GM23248 (cell line): ENCODE measurements at places on chromosomes 7 and 10. TPM values are rescaled to one million over a fixed set of nuclear protein-coding genes. Genes with fewer than 3 reads are reported as not detected.
A peak's percentile ranks its signal among the peaks of the same experiment; 100 is the strongest.

GGCT gene
- 31.3 and 40.0 TPM in 2 replicates for total RNA-seq

EBLN1 gene
- not detected in 2 replicates for total RNA-seq

RTKN2 gene
- total RNA-seq = under 0.01 and 0.11 TPM in 2 replicates

CLDN4 gene
- total RNA-seq = not detected in 2 replicates

VSTM2A gene
- not detected in 2 replicates for total RNA-seq

CNTNAP2 gene
- total RNA-seq = not detected in 2 replicates

GIMAP1 gene
- total RNA-seq = not detected in 2 replicates

SLC16A9 gene
- not detected in 2 replicates for total RNA-seq

GRCh38 chr10:112911206-112911605, 38.8 kb upstream of the TCF7L2 start:
- H3K27me3 ChIP-seq = no peaks in the 10 kb centered on the region
- no peak overlapping the region for H3K4me3 ChIP-seq
- peaks cover 7% of the 10 kb centered on the region; the same call in 1 of the 2 replicates for H3K4me1 ChIP-seq
- no peak overlapping the region for H3K27ac ChIP-seq
- no peaks in the 10 kb centered on the region for H3K36me3 ChIP-seq

- no peak overlapping the region for H3K4me3 ChIP-seq
- peak; percentile 24 for DNase-seq
- no peaks in the 10 kb centered on the region for H3K36me3 ChIP-seq
- H3K4me1 ChIP-seq = peaks cover 53% of the 10 kb centered on the region
- H3K27me3 ChIP-seq = no peaks in the 10 kb centered on the region
Measured at GRCh38 chr7:14762561-14762960, 140.0 kb downstream of the DGKB start.

GRCh38 chr10:88110822-88111221, 247.4 kb downstream of the PTEN start:
- H3K36me3 ChIP-seq = no peaks in the 10 kb centered on the region
- H3K4me1 ChIP-seq = peaks cover 19% of the 10 kb centered on the region
- H3K4me3 ChIP-seq = no peak overlapping the region
- H3K27ac ChIP-seq = peak overlapping the region; percentile 21; the same call in 1 of the 2 replicates

DNA sequence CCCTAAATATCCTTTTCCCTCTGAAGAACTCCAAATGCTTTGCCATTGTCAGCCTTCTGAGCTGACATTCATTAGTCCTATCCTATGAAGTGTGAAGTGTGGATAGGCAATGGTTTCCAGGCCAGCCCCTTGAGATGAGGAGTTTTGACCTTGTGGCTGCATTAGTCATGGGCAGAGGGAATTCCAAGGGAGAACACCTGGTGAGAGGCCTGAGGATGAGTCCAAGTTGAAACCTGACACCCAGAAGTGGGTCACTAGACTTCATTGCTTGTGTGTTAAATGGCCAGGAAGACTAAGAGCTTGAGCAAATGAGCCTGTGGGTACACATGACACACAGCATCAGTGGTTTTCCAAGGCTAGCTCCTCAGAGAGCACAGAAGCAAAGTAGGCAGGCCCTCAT, 260.8 kb downstream of the SKAP2 start:
- H3K36me3 ChIP-seq = no peaks in the 10 kb centered on the region
- H3K4me1 ChIP-seq = no peaks in the 10 kb centered on the region
- no peak overlapping the region for H3K4me3 ChIP-seq
- H3K27ac ChIP-seq = no peak overlapping the region
- H3K27me3 ChIP-seq = peaks cover 18% of the 10 kb centered on the region

DNA sequence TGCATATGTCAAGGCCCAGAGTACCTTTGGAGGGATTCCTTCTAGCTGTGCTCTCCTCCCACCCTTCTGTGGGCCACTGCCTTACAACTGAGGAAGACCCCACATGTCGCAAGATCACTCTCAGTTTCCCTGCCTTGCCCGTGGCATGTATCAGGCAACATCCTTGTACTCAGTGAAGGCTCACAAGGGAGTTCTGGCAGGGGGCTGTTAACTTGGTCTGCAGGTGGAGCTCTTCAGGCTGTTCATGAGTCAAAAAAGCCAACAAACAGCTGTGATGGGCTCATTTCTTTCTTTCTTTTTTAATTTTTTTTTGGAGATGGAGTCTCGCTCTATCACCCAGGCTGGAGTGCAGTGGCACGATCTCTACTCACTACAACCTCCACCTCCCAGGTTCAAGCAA, 513.0 kb upstream of the ANKRD30A start:
- no peak overlapping the region for H3K27ac ChIP-seq
- no peaks in the 10 kb centered on the region for H3K36me3 ChIP-seq
- peaks cover 9% of the 10 kb centered on the region; the same call in 1 of the 2 replicates for H3K4me1 ChIP-seq
- H3K27me3 ChIP-seq = no peaks in the 10 kb centered on the region
- DNase-seq = no peak
- no peak overlapping the region for H3K4me3 ChIP-seq

GRCh38 chr10:61958311-61958710, 56.8 kb downstream of the ARID5B start:
- H3K27ac ChIP-seq = no peak overlapping the region
- peaks cover 10% of the 10 kb centered on the region; the same call in 1 of the 2 replicates for H3K4me1 ChIP-seq

GRCh38 chr7:130941322-130942210, 207.6 kb upstream of the KLF14 start:
- peak overlapping the region; percentile 67 for H3K27ac ChIP-seq
- H3K36me3 ChIP-seq = peaks cover 49% of the 10 kb centered on the region
- peaks cover 90% of the 10 kb centered on the region for H3K4me1 ChIP-seq
- no peaks in the 10 kb centered on the region for H3K27me3 ChIP-seq

GRCh38 chr7:157545681-157546060, 208.9 kb downstream of the DNAJB6 start:
- H3K27me3 ChIP-seq = no peaks in the 10 kb centered on the region
- no peaks in the 10 kb centered on the region for H3K4me1 ChIP-seq
- no peak for DNase-seq
- no peak overlapping the region for H3K4me3 ChIP-seq
- no peaks in the 10 kb centered on the region for H3K36me3 ChIP-seq
- no peak overlapping the region for H3K27ac ChIP-seq

GRCh38 chr10:124125305-124126116, 32.1 kb upstream of the CHST15 start:
- peak; percentile 51 for DNase-seq
- H3K27ac ChIP-seq = no peak overlapping the region
- no peaks in the 10 kb centered on the region for H3K27me3 ChIP-seq
- H3K36me3 ChIP-seq = no peaks in the 10 kb centered on the region
- no peaks in the 10 kb centered on the region for H3K4me1 ChIP-seq

- H3K27ac ChIP-seq = no peak overlapping the region
- H3K4me3 ChIP-seq = no peak overlapping the region
- H3K36me3 ChIP-seq = no peaks in the 10 kb centered on the region
- no peaks in the 10 kb centered on the region for H3K4me1 ChIP-seq
Measured at GRCh38 chr7:12633582-12633981, 53.9 kb upstream of the ARL4A start.

DNA sequence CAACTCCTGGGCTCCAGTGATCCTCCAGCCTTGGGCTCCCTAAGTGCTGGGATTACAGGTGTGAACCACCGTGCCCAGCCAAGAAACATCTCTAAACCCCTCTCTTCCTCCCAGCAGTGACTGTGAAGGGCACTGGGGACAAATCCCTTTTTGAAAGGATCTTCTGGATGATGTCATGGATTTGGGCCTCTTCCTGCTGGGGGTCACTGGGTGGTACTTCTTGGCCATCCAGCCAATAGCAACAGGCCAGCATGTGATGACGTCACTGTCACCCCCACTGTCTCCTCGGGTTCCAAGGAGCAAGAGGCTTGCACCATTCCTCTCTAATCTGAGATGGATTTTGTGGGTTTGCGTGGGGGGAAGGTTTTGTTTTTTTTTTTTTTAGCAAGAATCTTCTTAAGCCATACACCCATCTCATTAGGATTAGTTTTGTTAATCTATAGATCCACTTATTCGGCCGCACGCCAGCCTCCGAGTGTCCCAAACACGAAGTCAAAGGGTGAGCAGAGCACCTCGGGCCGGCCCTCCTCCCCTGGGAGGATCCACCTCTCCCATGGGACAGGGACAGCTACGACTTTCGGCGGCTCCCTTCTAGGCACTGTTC, 29.4 kb upstream of the TNRC18 start:
- H3K36me3 ChIP-seq = no peaks in the 10 kb centered on the region
- H3K4me1 ChIP-seq = no peaks in the 10 kb centered on the region
- DNase-seq = peak; percentile 59
- H3K27ac ChIP-seq = no peak overlapping the region

GRCh38 chr7:132140341-132140740, 435.9 kb downstream of the PLXNA4 start:
- H3K27me3 ChIP-seq = no peaks in the 10 kb centered on the region
- peaks cover 26% of the 10 kb centered on the region for H3K4me1 ChIP-seq
- peak; percentile 33 for DNase-seq
- no peaks in the 10 kb centered on the region for H3K36me3 ChIP-seq
- peak overlapping the region; percentile 7; the same call in 1 of the 2 replicates for H3K27ac ChIP-seq
- no peak overlapping the region for H3K4me3 ChIP-seq

GRCh38 chr7:17685141-17685540, 255.2 kb downstream of the SNX13 start:
- no peak overlapping the region for H3K27ac ChIP-seq
- peaks cover 48% of the 10 kb centered on the region for H3K4me1 ChIP-seq
- H3K27me3 ChIP-seq = no peaks in the 10 kb centered on the region
- H3K4me3 ChIP-seq = no peak overlapping the region
- DNase-seq = no peak
- H3K36me3 ChIP-seq = no peaks in the 10 kb centered on the region

DNA sequence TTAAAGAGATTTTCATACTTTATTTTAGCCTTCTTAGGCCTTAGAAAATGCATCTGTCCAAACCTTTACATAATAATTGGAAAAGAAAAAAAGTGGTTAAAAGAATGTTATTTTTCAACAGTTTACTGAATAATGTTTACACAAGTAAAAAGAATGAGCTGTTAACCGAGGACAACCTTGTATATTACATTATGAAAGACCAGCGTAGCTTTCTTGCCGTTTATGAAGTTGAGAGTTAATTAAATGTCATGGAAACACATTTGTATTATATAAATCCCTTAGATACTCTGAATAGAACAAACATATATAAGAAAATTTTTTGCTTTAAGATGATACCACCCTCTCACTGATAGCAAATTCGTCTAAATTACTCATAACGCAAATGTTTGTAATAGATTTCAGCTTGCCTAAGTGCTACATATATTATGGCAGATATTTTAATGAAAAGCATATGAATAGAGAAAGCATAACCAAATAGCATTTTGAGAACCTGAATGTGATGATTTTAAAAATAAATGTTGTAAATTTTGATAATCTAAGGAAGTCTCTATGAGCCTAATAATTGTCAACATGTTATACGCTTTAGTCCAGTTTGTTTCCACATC, 9.1 kb downstream of the CACNB2 start:
- H3K27ac ChIP-seq = no peak overlapping the region
- DNase-seq = no peak
- H3K4me3 ChIP-seq = no peak overlapping the region
- no peaks in the 10 kb centered on the region for H3K27me3 ChIP-seq
- no peaks in the 10 kb centered on the region for H3K4me1 ChIP-seq

DNA sequence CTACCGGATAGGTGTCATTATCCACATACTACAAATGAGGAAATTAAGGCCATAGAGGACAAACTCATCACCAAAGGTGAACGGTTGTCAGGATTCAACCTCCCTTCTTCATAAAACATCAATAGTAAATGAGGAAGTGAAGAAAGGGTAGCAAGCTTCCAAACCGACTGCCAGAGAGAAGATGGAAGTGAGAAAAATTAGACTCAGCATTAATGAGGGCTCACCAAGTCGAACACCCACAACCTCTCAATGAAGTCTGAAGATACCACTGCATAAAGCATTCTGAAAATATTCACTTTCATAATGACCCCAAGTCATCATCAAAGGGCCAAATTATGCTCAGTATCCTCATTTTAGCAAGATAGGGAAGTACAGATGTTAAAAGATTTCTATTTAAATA, 29.6 kb downstream of the ABCB4 start:
- no peaks in the 10 kb centered on the region for H3K36me3 ChIP-seq
- no peak overlapping the region for H3K4me3 ChIP-seq
- no peaks in the 10 kb centered on the region for H3K27me3 ChIP-seq
- no peak for DNase-seq
- H3K27ac ChIP-seq = no peak overlapping the region

- H3K4me1 ChIP-seq = no peaks in the 10 kb centered on the region
- H3K4me3 ChIP-seq = no peak overlapping the region
- H3K27ac ChIP-seq = no peak overlapping the region
Measured at GRCh38 chr10:100774223-100774622, 28.8 kb downstream of the PAX2 start.

- peak; percentile 44 for DNase-seq
- no peak overlapping the region for H3K27ac ChIP-seq
- peaks cover 15% of the 10 kb centered on the region; the same call in 1 of the 2 replicates for H3K27me3 ChIP-seq
- H3K4me1 ChIP-seq = no peaks in the 10 kb centered on the region
- no peak overlapping the region for H3K4me3 ChIP-seq
Measured at GRCh38 chr10:47361293-47361692, 13.1 kb downstream of the RBP3 start.

DNA sequence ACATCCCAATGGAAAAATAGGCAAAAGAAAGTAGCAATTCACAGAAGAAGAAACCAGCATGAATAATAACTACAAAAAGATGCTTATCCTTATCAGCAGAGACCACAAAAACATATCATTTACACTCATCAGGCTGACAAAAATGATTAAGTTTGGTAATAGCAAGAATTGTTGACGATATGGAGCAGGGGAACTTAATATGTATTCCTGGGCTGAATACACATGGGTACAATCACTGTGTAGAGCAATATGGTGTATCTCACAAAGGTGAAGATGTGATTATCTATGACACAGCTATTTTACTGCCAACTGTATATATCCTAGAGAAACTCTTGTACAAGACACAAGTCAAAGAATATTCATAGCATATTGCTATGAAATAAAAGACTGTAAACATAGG, 141.8 kb upstream of the NOBOX start:
- no peaks in the 10 kb centered on the region for H3K4me1 ChIP-seq
- no peak overlapping the region for H3K4me3 ChIP-seq
- H3K27ac ChIP-seq = no peak overlapping the region
- no peaks in the 10 kb centered on the region for H3K27me3 ChIP-seq
- DNase-seq = no peak
- no peaks in the 10 kb centered on the region for H3K36me3 ChIP-seq

DNA sequence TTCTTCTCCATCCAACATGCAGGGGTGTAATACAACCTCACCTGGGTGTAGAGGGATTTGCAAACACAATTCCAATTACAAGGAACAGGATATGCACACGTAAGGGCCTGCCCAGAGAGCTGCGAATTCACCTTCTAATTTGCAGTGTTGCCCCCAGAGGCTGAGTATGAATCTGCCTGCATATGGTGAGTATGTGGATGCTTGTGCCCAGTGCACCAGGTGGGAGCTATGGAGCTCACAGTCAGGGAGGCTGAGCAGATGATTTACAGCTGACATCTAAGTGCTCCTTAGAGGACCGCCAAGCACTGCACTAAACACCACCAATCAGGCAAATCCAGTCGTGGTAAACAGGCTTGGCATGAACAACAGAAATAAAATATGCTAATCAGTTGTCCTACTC, 132.0 kb downstream of the RELN start:
- no peaks in the 10 kb centered on the region; the same call in 1 of the 2 replicates for H3K27me3 ChIP-seq
- DNase-seq = no peak
- no peaks in the 10 kb centered on the region for H3K36me3 ChIP-seq

DNA sequence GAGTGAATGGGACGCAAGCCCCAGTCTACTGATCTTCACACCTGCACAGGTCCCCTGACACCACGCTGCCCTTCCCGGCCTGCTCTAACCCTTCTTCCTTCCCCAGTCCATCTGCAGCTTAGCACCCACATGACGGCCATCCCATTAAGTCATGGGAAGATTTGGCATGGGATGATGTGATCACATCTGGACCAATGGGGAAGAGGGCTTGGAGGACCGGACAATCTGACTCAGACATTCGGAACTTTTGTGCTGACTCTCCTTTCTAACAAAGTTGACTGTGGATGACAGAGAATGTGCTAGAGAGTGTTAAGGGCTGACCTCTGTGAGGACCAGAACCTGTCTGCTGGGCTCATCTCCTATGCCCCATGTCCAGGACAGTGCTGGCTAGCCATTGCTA, 15.6 kb downstream of the CXCL12 start:
- H3K4me3 ChIP-seq = no peak overlapping the region
- no peaks in the 10 kb centered on the region for H3K27me3 ChIP-seq
- 0 out of 2 replicates have a peak overlapping the region, but pooled peaks have one; percentile 22 for H3K27ac ChIP-seq
